ENCODE measurements at places on chromosomes 6 and 20.

DNA sequence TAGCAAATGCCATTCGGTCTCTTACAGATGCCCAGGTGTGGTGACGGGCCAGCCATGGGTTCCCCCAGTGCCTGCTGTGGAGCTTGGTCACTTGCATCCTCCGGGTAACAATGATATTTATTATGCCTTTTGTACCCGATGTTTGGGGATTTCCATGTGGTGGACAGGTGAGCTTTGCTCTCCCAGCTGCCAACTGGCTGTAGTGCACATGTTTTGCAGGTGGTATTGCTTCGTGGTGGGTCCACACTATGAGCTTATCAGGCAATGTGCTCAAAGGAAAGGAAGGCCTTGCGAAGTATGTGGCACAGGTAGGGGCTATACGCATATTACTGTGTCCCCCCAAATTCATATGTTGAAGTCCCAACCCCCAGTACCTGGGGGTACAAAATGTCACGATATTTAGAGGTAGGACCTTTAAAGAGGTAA lies 4.2 kb upstream of the CTCFL start:
- DNase-seq: no peak

- DNase-seq: no peak
These were observed 5.8 kb upstream of the PACSIN1 start for GRCh38 chr6:34459899-34460593.

GRCh38 chr6:140321891-140322290 lies 947.4 kb upstream of the CITED2 start:
- DNase-seq: no peak

DNA sequence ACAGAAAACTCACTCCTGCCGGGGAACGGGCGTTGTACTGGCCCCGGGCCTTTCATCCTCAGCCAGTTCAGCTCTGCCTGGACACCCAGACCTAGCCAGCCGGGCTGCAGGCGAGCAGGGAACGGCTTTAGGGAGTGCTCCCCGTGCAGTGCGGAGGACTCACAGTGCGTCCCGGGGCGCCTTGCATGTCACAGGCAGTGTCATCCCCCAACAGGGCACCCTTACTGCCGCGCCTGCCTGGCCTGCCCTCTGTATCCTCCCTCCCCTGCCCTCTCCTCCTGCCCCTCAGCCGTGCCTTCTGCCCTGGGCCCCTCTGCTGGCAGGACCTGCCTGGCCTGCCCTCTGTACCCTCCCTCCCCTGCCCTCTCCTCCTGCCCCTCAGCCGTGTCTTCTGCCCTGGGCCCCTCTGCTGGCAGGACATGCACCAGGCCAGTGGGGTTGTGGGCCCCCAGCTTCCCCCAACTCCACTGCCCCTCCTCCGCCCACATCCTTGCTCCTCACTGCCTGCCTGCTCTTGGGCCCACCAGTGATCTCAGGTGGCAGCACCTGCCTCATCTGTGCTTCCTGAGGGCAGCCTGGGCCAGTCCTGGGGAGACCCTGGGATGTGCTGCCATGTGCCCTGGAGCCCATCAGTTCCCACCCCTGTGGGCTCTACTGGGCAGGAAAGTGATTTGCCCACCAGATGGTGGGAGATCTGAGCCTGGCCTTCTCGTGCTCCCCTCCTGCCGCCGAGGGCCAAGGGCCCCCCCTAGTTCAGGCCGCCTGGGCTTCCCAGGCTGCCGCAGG lies 43.0 kb downstream of the PYGB start:
- DNase-seq: no peak

- DNase-seq: no peak
These were observed 274.3 kb downstream of the CD109 start for GRCh38 chr6:73969971-73970970.

GRCh38 chr6:14423955-14424354 lies 306.4 kb downstream of the CD83 start:
- no peak for DNase-seq

DNA sequence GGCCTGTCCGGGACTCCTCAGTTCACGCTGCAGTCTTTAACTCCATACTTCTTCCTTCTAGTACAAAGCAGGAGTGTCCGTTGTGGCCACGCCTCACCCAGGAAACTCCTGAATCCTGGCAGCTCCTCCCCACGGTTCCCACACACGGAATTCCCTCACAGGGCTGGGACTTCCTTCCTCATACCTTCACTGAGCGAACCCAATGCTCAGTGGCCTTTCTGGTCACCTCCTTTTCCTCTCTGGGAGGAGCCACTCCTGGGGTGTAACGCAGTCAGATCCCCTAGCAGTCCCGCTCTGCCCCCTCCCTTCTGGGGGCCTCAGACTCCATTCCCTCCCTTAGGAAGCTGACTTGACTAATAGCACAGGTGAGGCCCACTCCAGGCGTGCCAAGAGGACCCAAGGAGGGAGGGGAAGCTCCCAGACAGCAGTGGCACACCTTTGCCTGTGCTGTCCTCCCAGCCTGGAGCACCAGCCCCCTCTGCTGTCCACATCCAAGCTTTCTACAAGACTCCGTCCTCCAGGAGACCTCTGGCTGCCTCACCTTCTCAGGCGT lies at the start of gene SLC52A3:
Gene SLC52A3, minus strand, starts transcription at position 75 of the 553 bp plus-strand sequence. CDS start 2,726 bp downstream, outside the sequence.
- DNase-seq: no peak

DNA sequence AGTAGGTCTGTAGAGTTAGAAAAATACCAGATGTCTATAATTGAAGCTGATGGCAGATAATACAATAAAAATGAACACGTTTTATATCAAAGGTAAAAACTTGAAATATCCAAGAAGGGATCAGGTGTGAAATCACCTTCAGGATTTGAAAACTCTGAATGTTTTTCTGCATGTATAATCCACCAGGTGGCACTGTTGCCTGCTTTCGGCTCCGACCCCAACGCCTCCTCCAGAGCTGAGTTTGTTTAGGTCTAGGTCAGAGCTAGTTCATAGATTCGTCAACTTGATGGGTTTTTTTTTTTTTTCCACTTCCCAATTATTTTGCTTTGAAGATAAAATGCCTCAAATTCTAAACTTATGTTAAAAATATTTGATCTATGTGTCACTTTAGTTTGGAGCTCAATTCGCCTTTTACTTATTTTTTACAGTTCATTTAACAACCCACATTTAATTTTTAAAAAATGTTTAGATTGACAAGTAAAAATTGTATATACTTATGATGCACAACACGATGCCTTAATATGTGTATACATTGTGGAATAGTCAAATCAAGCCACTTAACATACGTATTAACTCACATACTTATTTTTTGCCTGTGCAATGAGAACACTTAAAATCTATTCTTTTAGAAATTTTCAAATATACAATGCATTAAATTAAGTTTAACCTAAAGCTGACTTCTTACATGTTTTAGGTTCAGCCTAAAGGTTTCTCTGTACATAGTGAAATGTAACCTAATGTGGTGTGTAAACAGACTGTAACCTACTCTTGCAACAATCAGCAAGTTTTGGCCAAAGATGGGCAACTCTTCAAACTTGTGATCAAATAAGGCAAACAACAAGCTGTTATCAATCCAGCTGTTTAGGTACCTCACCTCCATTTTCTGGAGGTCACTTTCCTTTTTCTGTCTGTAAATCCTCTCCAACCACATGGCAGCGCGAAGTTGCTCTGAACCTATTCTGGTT lies 39.4 kb upstream of the ENPP4 start:
- peak; percentile 21 for DNase-seq

DNA sequence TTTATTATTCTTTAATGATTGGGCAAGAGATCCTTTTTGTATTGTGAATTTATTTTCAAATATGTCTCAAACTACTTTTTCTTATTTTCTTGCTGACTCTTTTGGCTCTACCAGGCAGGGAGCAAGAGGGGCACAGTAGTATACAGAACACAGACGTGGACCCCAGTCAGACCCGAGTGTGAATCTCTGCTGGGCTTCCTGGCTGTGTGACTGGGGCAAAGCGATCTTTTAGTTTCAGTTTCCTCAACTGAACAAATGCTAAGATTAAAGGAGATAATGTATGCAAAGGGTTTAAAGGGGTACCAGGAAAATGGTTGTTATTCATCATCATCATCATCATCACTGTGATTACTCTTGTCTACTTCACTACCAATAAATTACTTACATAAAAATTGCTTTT lies 317.5 kb downstream of the HIVEP2 start:
- no peak for DNase-seq

DNA sequence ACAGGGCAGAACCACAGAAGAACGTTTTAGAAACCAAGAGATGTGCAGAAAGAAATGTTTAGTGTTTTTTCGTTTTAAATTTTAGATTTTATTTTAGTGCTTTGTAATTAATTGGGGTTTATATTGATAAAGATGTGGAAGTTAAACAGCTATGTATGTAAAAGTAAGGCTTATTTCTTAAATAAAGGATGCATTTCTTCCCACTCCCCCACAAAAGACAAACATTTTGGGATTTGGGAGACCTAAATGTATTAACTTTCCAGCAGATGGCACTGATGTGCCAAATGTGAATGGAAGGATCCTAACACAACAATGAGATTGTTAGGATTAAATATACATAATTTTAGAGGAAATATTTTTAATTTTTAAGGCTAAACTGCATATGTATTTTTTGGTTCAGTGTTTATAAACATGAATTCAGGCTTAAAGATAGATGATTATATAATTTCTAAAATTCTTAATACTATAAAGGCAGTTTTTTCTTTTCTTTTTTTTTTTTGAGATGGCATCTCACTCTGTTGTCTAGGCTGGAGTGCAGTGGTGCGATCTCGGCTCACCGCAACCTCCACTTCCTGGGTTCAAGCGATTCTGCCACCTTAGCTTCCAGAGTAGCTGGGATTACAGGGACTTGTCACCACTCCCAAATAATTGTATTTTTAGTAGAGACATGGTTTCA lies 12.0 kb downstream of the PFDN4 start:
- no peak for DNase-seq

DNA sequence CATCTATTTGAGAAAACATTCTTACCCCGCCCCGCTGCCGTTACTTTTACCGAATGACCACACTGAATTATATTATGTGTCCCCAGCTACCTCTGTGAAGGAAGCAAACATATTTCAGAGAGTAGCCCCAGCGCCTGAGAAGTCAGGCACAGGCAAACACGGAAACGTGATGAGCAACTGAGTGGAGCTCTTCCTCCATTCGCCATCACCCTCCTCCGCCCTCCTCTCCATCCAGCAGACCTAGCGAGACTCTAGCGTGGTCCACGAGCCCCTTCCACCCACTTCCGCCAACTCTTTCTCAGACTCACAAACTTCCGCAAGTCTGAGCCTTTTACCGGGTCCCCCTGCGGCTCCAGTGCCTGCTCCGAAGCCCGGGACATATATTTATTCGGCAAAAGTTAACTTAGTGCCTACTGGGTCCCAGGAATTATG lies 582 bp downstream of the SNRPB start:
- DNase-seq: peak; percentile 27

DNA sequence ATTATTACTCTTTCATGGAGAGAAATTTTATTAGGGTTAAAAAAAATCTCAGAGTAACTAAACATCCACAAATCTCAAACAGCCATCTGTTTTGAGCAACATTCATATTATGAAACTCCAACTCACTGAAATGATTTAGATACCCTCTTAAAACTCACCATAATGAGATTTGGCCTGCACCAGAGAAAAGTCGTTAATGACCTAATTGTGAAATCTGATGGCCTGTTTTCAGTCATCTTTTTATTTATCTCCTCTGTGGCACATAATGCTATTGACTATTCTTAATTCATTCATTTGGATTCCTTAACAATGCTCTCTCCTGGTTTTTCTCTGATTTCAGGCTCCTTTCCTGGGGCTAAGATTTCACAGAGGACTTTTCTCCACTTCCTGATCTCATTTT lies 192.7 kb downstream of the RNF144B start:
- DNase-seq: no peak

DNA sequence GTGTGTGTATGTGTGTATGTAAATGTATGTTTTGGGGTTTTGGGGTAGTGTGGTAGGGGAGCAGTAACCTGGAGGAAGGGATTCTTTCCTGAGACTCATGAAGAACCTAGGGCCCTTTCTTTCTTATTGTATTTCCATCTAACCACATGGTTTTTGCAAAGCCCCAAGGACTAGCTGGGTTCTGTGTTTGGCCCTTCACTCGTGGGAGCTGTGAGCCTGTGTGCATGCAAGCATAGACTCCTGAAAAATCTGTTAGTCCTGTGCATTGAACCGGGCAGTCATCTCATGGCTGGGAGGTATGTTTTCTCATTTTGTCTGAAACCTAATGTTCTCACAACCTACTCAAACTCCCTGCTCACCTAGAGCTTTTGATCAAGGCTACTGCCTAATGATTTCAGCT lies 219.1 kb downstream of the PHACTR1 start:
- DNase-seq: no peak

DNA sequence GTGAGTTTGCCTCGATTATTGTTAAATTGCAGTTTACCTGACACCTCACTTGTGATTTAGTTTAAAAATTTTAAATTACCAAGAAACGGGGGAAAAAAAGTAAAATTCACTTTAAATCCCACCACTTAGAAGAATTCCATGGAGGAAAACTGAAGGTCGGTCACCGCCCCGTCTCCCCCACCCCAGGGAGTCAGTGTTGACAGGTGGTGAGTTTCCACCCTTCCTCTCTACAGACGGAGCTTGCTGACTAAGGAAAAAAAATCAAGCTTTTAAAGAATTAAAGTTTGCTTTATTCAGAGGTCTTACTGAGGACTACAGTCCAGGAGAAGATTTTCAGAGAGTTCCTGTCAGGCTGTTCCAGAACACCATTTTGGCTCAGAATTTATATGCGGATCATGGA lies 42.3 kb downstream of the SLC22A1 start:
- DNase-seq: no peak

GRCh38 chr6:169167581-169168301 lies 85.9 kb downstream of the THBS2 start:
- no peak for DNase-seq

- DNase-seq: no peak
These were observed 3.1 kb downstream of the CD93 start for GRCh38 chr20:23082846-23083552.

GRCh38 chr6:161233986-161234661 lies 39.7 kb downstream of the AGPAT4 start:
- no peak for DNase-seq

DNA sequence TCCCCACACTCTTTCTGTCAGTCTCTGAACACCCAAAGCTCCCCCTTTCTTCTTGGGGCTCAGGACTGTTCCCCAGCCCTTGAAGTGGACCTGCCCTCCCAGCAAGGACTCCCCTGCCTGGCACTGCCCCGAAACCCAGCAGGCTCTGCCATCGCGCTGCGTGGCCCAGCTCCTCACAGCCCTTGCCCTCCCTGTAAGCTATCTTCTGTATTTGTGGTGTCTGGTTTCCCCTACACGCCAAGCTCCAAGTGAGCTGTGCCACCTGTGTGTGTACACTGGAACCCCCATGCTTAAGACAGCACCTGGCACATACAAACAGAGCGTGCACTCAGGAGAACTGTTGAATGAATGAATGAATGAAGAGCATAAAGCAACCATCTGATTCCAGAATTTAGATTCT lies 57.7 kb downstream of the TMEM242 start:
- DNase-seq: no peak

Data from stimulated activated CD8-positive, alpha-beta memory T cell treated with anti-CD3 and anti-CD28 coated beads, Interleukin-7, amount 100 ng/mL, for 1 hour (primary cell).